Foreskin fibroblast (primary cell): ENCODE measurements at places on chromosomes 11 and 22.

DNA sequence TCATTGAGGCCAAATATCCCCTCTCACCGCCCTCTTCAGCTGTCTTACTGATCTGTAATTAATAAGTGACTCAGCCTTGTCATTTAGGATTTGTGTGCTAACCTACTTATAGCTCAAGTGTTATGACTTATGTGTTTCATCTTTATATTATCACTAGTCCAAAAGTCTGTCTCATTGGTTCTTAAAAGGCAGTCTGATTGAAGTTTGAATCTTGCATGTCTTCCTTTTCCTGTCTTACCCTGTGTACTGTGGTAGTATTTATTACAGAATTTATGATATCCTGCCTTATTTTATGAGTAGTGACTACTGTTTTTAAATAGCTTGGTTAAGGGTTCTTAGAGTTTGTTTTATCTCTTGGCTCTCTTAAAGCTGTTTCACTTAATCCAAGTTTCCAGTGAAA is 6.3 kb downstream of the DEPDC7 start:
- no peak for DNase-seq

GRCh38 chr22:23137905-23138561 is 3.8 kb downstream of the RSPH14 start:
- DNase-seq, result peak; percentile 16

- DNase-seq, result no peak
Measured at GRCh38 chr22:25021976-25022711, 69.6 kb downstream of the KIAA1671 start.

- no peak for DNase-seq
Measured at GRCh38 chr11:124882339-124883071, 15.2 kb downstream of the ROBO4 start.

- no peak for DNase-seq
Measured at GRCh38 chr11:80519596-80520506, 1079.0 kb upstream of the TENM4 start.

GRCh38 chr11:10784232-10785145 is 24.2 kb downstream of the EIF4G2 start:
- no peak for DNase-seq

GRCh38 chr22:25182131-25183110 is 17.2 kb upstream of the CRYBB3 start:
- DNase-seq, result no peak

DNA sequence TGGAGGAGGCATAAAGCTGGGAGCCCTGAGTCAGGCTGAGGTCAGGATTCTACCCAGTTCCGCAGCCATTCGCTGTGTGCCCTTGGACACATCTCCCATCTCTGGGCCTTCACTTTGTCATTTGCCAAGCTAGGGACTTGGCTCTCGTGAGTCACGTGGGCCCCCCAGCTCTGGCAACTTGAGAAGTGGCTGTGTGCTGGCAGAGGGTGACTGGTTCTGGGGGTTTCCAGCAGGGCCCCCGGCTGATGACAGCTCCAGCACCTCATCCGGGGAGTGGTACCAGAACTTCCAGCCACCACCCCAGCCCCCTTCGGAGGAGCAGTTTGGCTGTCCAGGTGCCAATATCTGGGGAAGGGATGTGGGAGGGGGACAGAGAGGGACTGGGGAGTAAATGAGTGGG is 46.6 kb downstream of the CD6 start:
- DNase-seq, result no peak

- peak; percentile 25 for DNase-seq
Measured at GRCh38 chr11:44269369-44270351, 40.3 kb downstream of the ALX4 start.

- no peak for DNase-seq
Measured at GRCh38 chr11:70397336-70397982, 870 bp upstream of the CTTN start.

- DNase-seq, result no peak
Measured at GRCh38 chr22:19744350-19745006, 16.1 kb upstream of the TBX1 start.

- DNase-seq, result peak; percentile 76
Measured at GRCh38 chr11:10385696-10386095, 69.4 kb upstream of the AMPD3 start.

- DNase-seq, result no peak
Measured at GRCh38 chr11:74284466-74284865, 27.0 kb downstream of the P4HA3 start.

DNA sequence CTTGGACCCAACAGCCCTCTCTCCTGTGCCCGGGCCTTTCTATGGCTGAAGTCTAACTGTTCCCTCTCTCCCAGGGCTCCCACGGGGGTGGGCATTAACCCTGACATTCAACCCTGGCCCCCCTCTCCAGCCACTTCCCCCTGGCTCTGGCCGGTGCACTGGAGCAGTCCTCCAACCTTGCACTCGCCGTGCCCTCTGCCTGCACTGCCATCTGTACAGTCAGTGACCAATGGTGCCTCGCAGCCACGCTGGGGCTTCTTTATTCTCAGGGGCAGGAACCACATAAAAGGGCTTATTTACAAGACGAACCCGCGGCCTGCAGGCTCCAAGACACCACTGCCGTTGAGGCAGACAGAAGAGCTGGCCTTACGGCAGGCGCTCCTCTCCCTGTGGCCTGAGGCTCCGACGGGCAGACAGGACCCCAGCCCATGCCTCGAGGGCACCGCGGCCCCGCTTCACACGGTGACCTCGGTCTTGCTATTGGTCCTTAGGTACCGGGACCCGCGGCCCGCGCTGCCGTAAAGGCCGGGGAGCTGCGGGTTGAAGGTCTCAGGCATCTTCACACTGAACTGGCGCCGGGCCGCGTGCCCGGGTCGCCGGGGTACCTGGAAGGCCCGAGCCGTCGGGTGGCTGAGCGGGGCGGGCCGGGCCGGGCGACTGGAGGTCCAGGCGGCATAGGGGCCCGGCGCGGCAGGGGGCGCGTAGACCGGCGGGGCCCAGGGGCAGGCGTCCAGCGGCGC is 5.4 kb downstream of the SHISA8 start:
- DNase-seq, result no peak

GRCh38 chr22:26481694-26482093 is 1.9 kb downstream of the HPS4 start:
- DNase-seq, result no peak

DNA sequence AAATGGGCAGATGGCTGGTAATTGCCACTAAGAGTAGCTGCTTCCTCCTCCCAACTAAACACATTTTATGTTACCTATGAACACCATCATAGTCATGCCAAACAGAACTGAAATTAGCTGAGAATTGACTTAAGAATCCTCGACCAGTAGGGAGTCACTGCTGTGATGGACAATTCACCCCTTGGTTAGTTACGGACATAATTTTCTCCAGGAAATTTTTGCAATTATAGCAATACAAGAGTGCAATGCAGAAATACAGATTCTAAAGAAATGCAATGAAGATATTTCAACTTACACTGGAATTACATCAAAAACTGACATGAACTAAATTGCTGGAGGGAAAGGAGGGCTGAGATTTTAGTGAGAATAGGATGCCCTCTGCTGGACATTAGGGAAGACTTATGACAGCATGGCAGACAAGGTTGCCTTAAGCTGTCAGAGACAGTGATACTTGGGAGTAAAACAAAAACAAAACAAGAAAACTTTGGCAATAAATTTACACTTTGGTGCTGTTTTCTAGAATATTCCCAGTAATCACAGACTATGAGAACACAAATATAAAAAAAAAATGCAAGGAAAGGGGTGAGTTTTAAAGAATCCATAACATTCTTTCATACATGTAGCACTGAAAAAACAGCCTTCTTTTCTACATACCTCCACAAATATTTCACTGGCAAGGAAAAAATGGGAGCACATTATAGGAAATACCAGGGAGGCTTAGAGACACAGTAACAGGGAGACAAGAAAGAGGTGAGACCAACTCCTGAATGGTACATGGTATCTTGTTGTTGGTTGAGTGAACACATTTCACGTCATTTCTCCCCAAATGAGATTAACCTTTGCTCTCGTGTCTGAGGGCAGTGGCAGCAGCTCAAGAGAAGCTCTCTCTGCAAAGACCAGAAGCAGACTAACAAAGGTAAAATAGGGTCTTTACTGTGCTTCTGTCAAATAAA is 11.2 kb upstream of the PPP2R1B start:
- DNase-seq, result peak; percentile 85

DNA sequence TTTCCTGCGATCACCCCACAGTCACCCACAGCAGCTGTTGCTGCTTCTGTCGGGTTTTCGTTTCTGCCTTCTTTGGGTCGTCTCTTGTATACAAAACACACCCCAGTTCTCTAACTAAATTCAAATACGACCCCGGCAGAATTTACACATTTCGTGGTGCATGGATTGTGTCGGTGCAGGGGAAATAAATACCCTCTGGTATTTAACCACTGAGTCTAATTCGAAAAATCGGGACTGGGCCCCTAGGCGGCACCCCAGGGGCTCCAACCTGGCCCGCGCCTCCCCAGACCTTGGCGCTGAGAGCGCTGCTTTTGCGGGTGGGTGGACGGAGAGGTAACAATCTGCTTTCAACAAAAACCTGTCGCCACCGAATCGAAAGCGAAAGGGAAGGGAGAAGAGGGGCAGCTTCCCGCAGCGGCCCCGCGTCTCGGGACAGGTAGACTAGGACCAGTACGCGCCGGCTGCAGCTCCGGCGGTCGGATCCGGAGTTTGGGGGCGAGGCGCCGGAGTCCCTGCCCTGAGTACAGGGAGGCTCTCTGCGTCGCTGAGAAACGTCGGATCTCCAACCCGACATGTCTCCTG is 4.4 kb downstream of the ALX4 start:
- no peak for DNase-seq

DNA sequence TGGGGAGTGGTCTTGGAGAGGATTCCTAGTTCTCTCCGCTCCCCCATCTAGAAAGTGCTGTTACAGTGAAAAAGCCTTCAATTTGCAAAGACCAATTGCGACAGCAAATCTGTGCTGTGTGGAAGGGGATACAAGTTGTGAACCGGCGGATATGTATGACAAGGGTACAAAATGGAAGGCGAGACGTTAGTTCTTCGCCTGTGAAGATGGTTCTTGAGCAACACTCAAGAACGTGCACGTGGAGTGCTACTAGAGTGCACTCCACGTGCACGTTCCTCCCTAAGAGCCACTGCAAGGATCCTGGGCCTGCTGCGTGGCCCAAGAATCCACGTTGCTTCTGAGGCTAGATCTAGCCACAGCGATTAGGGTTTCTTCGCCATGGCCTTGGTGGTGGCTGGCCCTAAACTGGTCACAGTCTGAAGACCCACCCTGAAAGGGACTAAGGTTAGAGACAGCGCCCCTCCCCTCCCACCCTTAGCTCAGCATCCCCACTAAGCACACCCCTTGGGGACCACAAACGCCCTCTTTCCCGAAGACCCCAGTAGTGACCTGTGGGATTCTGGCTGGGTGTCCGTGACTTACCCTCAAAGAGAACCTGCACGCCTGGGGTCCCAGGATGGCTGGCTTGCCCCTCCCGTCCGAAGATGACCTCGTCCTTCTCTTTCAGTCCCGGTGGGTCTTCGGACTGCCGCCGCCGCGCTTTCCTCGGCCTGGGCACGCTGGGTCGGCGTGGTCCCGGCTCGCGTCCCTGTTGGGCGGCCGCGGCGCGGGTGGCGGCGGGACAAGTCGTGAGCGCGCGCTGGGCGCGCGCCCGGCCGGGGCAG is 519 bp upstream of the PDE3B start:
- DNase-seq, result no peak

GRCh38 chr11:118168751-118169150 is 7.7 kb downstream of the SCN2B start:
- no peak for DNase-seq

GRCh38 chr11:19355601-19356000 is 114.9 kb upstream of the E2F8 start:
- peak; percentile 15 for DNase-seq

- DNase-seq, result no peak
Measured at GRCh38 chr11:1928891-1929541, 9.5 kb downstream of the TNNT3 start.

DNA sequence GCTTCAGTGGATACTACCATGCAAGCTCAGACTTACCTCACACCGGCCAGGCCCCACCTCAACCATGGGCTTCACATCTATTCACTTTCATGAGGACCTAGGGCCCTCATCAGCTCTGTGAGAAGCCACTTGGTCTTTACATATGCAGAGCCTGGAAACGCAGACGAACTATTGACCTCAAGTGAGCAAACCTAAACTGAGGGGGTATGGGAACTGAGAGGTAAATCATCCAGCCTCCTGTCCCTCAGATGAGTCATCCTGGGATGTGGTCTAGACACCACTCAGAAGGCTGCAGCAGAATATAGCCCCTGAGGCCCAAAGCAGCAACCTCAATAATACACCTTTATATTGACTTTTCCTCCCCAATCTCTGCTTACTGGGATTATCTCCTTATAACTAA is 578.0 kb downstream of the INSC start:
- DNase-seq, result no peak

GRCh38 chr11:112693781-112694180 is 267.4 kb upstream of the NCAM1 start:
- DNase-seq, result no peak

- DNase-seq, result no peak
Measured at GRCh38 chr11:74546752-74547151, 45.6 kb upstream of the POLD3 start.

GRCh38 chr11:46119352-46120216 is 1.7 kb downstream of the PHF21A start:
- DNase-seq, result peak; percentile 76

- DNase-seq, result no peak
Measured at GRCh38 chr22:45470871-45471270, 31.8 kb upstream of the FBLN1 start.

DNA sequence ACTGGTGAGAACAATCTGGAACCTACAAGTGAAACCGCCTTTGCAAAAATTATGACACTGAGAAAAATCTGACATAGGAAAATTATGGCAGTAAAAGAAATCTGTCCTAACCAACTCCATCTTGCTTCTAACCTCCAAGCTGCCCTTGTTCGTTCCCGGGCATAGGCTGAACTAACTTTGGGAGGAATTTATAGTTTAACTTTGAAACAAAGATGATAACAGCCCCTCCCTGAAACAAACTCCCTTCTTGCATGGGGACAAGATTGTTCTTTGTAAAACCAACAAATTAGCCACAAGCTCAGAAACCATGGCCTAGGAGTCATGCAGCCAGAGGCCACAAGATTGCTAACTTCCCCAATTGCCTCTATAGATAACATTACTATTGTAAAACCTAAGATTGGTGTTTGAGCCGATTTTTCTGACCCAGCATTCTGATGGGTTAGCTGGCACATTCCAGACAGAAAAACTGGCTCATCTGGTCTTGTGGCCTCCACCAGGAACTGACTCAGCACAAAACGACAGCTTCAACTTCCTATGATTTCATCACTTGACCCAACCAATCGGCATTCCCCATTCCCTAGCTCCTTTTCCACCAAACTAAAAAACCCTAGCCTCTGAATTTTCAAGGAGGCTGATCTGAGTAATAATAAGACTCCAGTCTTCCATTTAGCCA is 3.6 kb upstream of the CCDC81 start:
- DNase-seq, result peak; percentile 74

DNA sequence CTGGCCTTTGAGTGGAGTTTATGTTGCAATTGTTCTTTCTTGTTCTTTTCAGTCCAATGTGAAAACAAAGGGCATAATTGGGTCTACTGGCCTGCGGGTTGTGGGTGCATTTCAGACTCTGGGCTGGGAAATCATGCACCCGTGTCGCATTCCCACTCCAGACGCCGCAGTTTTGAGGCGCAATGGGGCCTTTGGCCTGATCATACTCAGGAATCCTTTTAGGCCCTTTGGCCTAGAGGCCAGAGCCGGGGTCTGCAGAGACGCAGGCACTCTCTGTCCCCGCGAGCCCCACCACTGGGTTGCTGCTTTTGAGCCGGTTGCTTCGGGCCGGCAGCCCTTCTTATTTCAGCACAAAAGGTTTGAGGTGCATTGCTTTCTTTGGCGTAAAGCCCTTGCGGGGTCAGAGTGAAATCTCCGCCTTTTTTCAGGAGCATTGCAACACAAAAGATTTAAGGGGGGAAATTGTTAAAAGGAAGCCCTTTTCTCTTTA is 48.4 kb upstream of the DBX1 start:
- DNase-seq, result no peak

- peak; percentile 90 for DNase-seq
Measured at GRCh38 chr11:9765320-9766101, 101.6 kb downstream of the SWAP70 start.
